ENCODE measurements at places on chromosomes 3 and 15. TPM values are rescaled to one million over a fixed set of nuclear protein-coding genes. Genes with fewer than 3 reads are reported as not detected.
A peak's percentile ranks its signal among the peaks of the same experiment; 100 is the strongest.

DNA sequence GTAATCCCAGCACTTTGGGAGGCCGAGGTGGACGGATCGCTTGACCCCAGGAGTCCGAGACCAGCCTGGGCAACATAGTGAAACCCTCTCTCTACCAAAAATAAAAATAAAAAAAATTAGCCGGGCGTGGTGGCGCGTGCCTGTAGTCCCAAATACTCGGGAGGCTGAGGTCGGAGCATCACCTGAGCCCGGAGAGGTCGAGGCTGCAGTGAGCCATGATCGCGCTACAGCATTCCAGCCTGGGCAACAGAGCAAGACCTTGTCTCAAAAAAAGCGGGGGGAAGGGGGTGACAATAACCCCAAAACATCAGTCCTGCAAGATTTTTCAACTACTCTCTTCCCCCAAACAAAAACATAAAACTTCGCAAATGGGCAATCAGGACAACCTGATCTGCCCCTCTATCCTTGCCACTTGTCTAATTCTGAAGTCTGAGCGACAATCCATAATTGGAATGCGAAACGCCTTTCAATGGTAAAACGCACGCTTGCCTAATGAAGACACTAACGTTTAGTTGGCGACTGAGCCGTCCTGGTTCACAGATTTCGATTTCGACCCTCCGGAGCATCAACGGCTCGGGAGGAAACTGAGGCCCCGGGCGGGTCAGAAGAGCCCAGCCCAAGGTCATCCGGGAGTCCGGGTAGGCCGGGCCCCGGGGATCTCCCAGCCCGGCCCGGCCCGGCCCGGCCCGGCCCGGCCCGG is 868 bp downstream of the BTBD1 start:
- no peaks in the 10 kb centered on the region for H3K27me3 ChIP-seq
- DNase-seq, result no peak
- peak overlapping the region; percentile 39 for H3K27ac ChIP-seq
- peak overlapping the region; percentile 91 for H3K4me3 ChIP-seq
- H3K36me3 ChIP-seq, result no peaks in the 10 kb centered on the region

GRCh38 chr15:88321271-88321670 is 64.7 kb upstream of the NTRK3 start:
- no peak for DNase-seq
- no peak overlapping the region for H3K4me3 ChIP-seq
- H3K36me3 ChIP-seq, result no peaks in the 10 kb centered on the region
- H3K4me1 ChIP-seq, result no peaks in the 10 kb centered on the region

DNA sequence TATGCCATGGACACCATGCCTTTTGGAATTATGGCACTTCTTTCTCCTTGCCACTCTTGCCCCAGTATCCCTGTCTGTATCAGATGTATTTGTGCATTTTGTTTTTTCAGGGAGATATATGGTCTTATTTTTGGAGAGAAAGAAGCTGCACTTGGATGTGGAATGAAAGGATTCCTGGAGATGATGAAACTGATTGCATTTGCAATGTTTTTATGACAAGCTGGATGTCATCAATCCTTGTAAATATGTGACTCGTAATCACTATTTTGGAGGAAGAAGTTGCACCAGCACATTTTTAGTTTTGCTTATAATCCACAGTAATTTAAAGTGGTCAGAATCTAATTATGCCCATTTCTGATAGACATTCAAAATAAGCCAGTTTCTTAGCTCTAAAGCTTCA is 165.0 kb downstream of the NR1D2 start:
- no peak overlapping the region for H3K27ac ChIP-seq
- no peaks in the 10 kb centered on the region for H3K27me3 ChIP-seq
- H3K4me1 ChIP-seq, result no peaks in the 10 kb centered on the region

DNA sequence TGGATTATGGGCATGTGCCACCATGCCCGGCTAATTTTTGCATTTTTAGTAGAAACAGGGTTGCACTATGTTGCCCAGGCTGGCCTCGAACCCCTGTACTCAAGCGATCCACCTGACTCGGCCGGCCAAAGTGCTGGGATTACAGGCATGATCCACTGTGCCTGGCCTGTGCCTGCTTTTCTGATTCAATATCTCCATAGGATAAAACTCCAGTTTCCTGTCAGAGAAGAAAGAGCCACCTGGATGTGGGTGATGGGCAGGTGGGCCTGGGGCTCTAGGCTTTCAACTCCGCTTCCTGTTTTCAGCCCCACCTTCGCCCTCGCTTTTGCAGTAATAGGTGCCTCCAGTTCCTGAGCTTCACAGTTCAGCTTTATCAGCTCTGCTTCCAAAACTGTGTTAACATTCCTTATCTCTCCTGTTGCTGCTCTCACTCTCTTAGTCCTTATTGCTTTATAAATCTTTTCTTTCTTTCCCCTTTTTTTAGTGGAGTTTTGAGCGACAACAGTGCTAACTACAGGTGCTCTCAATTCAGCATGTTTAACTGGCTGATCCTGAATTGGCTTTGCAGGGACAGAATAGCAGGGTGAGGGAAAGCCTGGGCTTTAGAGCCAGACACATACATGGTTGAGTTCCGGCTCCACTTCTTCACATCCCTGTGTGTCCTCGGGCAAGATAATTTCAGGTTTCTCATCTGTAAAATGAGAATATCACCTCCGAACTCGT is 21.1 kb upstream of the PDE8A start:
- DNase-seq, result no peak
- no peak overlapping the region for H3K4me3 ChIP-seq
- peaks cover 13% of the 10 kb centered on the region for H3K27me3 ChIP-seq
- H3K36me3 ChIP-seq, result no peaks in the 10 kb centered on the region

DNA sequence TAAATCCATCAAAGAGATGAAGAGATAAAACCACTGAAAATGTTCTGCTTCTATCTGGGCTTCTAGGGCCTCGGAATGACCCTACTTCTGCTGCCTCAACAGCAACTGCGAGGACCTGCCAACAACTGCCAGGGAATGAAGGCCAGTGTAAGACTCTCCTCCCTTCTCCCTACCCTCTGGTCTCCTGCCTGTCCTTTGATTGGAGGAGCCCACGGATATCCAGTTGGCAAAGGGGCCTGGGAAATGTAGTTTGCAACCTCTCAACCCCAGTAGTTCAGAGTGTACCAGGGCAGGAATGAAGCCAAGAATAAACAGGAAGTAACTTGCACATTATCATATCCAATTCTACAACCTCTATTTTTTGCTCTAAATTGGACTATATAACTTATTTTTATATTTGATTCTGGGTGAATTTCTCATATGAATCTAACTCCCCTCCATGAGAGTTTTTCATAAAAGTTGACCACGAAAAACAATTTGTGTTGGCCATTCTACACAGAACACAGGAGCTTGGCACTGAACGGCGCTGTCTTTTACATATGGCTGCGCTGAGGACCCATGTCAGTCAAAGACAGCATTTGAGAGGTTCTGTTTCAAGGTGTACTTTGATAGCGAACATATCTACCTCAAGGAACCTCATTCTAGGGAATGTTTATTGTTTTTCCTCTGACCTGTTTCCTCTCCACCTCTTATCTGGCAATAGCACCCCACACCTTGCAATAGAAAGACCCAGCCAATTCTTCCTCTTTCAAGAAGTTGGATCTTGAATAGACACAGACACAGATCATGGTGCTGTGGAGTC is 91.1 kb upstream of the RNF7 start:
- no peaks in the 10 kb centered on the region for H3K4me1 ChIP-seq
- no peak overlapping the region for H3K4me3 ChIP-seq
- no peaks in the 10 kb centered on the region for H3K36me3 ChIP-seq

- no peak overlapping the region for H3K4me3 ChIP-seq
- H3K36me3 ChIP-seq, result no peaks in the 10 kb centered on the region
- no peaks in the 10 kb centered on the region for H3K4me1 ChIP-seq
- DNase-seq, result no peak
- H3K27ac ChIP-seq, result no peak overlapping the region
Observed at GRCh38 chr3:113409676-113410075, 31.6 kb downstream of the CFAP44 start.

Gene IL17RC
- 0.54 TPM for total RNA-seq

Gene GABRR3
- total RNA-seq, result not detected

Gene CCR2
- total RNA-seq, result 12.1 TPM

Gene SLCO2A1
- total RNA-seq, result not detected

Measured in T-cell (primary cell).